Glomerular endothelial cell (primary cell): ENCODE measurements at places on chromosomes 7 and 10.
A peak's percentile ranks its signal among the peaks of the same experiment; 100 is the strongest.

- no peak for DNase-seq
Measured at GRCh38 chr7:109939207-109939606, 1151.7 kb upstream of the LRRN3 start.

- DNase-seq = no peak
Measured at GRCh38 chr10:80170026-80170425, 35.3 kb downstream of the ANXA11 start.

DNA sequence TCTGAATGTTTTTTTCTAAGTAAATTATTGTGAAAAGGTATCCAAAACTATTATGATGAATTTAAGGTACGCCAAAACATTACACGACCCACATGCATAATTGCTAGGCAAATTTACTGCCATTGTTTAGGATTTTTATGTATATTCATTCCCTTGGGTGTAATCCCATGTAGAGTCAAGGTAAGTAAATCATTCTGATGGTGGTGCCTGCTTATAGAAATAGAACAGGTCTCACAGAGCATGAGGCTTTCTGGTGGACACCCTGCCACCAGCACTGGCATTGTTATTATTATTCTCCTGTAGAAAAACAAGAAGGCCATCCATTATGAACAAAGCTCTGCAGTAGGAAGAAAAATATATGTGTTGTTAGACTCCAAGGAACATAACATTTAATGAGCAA lies 111.7 kb upstream of the ZNF804B start:
- DNase-seq = no peak

DNA sequence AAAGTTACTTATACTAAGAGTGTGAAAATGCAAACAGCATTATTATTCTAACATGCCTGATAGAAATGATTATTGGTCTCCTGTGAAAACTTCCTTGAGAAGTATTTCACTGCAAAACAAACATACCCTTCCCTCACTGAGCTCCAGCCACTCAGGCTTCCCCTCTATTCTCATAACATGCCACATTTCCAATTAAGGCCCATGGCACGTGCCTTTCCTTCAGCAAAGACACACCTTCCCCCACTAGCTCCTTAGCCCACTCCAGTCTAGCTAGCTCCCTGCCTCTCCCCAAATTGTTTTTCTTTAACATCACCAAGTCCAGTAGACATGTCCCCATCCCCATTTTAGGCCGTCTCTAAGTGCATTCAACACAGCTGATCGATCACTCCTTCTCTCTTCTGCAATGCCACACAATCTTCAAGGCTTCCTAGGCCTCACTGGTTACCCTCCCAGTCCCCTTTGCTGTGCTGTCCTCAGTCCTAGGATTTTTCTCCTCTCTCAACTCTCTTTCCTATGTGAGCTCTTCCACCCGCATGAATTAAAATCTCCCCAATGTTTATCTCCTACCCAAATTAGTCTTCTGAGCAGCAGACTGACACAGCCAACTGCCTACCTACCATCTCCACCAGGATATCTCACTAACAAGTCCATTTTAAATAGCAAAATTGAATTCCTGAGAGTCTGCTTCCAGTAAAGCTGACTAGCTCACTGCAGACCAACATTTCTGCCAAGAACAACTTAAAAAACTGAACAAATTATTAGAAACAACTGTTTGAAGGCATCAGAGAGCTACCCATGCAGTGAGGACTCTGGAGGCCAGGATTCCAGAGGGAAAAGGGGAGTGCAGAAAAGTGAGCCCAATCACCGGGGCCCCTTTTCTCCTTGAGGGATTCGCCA lies 11.9 kb downstream of the CYTH3 start:
- DNase-seq = no peak

GRCh38 chr10:59037018-59037389 lies 139.4 kb upstream of the PHYHIPL start:
- no peak for DNase-seq

GRCh38 chr10:108375691-108376090 lies 1211.2 kb upstream of the SORCS1 start:
- no peak for DNase-seq

- no peak for DNase-seq
Measured at GRCh38 chr10:80870282-80870681, 332.6 kb downstream of the SH2D4B start.

DNA sequence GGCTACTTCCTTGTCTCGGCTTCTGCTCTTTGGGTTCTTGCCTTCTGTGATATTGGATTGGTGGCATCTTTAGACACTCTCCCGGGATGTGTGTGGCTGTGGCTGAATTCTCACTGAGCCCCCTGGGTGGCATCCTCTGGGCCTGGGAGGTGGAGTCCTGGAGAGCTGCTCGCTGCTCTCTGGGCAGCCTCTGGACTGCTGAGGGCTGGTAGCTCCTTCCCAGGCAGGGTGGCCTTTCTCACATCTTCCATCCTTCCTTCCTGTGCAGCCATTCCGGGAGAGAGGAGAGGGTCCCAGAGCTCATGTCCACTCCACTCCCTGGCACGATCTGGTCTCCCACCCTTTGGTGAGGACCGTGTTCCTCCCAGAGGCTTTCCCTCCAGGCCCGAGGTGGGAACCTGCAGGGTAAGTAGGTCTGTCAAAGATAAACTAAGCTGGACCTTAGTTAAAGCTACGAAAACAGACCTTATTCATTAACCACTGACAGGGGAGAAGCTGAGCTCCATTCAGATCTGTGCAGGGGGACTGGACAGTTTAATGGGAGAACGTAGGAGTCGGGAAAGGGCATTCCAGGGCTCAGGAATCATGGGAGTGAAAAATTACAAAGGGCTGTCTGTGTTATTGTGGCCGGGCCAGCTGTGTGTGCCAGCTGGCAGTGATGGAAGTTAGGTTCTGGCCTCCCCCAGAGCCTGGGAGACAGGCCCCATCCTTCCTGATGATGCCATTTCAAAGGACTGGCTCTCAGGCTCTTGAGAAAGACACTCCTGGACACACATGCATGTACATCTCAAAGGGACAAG lies 8.7 kb downstream of the ATP6V0E2 start:
- no peak for DNase-seq

- DNase-seq = no peak
Measured at GRCh38 chr10:124037784-124038183, 55.6 kb downstream of the CHST15 start.

DNA sequence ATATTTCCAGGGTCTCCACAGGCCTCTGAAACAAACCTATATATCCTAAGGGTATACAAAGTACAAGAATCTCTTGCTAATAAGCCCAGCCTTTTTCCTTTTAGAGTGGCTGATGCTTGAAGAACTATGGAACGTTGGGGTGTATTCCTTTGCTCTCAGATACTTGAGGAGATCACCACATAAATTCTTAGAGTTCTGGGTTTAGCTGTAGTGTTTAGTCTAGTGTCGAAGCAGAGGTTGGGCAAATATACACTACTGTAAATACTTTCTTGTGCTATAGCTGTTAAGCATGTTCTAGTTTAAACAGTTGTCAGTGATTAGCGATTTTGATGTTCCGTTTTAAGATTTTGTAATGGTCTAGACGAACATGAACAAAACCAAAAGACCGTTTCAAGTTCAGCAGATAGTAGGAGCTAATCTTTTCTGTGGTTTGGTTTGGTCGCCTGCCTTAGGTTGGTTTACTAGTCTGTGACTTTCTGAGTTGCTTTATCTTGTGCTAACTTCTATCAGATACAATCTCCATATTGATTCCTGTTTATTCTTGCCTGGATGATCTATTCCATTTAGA lies 229.6 kb downstream of the NSUN6 start:
- DNase-seq = no peak

GRCh38 chr10:91909117-91909677 lies at the start of gene FGFBP3:
FGFBP3 (minus strand) TSS chr10:91909486; CDS start chr10:91908969, 517 bp downstream.
- no peak for DNase-seq

DNA sequence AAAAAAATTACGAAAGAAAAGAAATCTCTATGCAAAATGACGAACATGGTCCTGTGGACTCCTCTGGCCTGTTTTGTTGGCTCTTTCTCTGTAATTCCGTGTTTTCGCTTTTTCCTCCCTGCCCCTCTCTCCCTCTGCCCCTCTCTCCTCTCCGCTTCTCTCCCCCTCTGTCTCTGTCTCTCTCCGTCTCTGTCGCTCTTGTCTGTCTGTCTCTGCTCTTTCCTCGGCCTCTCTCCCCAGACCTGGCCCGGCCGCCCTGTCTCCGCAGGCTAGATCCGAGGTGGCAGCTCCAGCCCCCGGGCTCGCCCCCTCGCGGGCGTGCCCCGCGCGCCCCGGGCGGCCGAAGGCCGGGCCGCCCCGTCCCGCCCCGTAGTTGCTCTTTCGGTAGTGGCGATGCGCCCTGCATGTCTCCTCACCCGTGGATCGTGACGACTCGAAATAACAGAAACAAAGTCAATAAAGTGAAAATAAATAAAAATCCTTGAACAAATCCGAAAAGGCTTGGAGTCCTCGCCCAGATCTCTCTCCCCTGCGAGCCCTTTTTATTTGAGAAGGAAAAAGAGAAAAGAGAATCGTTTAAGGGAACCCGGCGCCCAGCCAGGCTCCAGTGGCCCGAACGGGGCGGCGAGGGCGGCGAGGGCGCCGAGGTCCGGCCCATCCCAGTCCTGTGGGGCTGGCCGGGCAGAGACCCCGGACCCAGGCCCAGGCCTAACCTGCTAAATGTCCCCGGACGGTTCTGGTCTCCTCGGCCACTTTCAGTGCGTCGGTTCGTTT lies 83.5 kb upstream of the SLF2 start:
- no peak for DNase-seq

- peak; percentile 70 for DNase-seq
Measured at GRCh38 chr10:114779803-114780576, 41.6 kb upstream of the FHIP2A start.

DNA sequence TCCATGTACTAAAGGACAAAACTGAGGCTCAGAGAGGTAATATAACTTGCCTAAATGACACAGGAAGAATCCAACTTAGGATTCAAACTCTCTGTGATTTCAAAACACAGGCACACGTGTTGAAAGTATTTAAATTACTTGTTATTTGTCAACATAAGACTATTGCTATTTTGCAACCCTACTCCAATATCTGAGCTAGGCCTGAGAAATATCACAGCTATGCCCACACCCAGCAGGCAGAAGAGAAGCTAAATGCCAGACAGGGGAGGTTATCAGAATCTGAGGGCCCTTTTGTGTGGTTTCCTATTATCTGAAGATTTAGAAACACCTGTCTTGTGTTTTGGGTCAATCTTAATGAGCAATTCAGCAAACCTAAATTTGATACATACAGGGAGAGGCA lies 204.3 kb downstream of the ANK3 start:
- no peak for DNase-seq

GRCh38 chr10:100740476-100741377 lies 4.7 kb upstream of the PAX2 start:
- no peak for DNase-seq

GRCh38 chr10:88500656-88501055 lies 82.5 kb downstream of the RNLS start:
- DNase-seq = no peak

GRCh38 chr7:84207025-84207424 lies 12.4 kb upstream of the SEMA3A start:
- no peak for DNase-seq

DNA sequence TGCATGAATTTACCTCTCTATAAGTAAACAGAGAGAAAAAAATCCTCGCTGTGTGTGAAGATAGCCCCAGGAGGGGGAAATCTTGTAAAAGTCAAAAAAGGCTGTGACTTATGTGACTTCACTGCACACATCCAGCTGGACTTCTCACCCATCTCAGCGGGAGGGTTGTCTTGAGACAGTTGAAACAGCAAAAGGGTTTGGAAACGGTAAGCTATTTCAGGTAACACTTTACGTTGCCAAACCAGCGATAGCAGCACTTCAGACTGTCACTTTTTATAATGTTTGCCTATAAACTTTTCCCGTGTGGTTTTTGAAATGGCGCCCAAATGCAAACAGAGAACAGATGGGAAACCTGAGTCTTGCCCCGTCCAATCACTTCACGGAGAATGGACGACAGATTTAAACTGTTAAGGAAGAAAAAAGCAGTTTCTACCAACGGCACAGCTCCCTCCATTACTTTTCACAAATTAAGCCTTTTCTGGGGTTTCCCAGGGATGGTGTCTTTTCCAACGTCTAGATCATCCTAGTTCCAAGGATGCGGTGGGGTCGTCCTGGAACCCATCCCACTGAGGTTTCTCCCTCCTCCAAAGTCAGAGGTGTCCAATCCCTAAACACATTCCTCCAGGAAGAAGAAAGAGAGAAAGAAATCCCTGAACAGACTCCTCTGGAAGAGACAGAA lies 25.2 kb downstream of the FGFR2 start:
- DNase-seq = no peak

- DNase-seq = no peak
Measured at GRCh38 chr10:90461437-90462155, 396.2 kb downstream of the HTR7 start.

GRCh38 chr7:96819111-96819700 lies 109.6 kb upstream of the SEM1 start:
- no peak for DNase-seq

- DNase-seq = no peak
Measured at GRCh38 chr7:54874804-54875203, 115.8 kb upstream of the SEC61G start.

DNA sequence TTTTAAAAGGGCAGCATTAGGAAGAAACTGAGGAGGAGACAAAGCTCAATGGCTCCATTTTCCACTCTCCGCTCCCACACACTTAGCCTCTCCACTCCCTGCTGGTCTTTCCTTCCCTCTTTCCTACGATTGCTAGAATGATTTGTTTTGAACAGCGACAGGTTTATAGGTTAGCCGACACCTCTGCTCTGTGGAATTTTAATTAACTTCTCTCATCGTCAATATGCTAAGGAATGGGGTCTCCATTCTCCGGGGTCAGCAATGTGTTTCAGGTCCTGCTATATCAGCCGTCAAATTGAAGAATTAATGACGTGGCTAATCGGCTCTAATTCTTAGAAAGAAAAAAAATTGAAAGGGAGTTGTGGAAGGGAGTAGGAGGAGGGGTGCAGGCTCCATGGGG lies 28.9 kb downstream of the FBXW4 start:
- no peak for DNase-seq

DNA sequence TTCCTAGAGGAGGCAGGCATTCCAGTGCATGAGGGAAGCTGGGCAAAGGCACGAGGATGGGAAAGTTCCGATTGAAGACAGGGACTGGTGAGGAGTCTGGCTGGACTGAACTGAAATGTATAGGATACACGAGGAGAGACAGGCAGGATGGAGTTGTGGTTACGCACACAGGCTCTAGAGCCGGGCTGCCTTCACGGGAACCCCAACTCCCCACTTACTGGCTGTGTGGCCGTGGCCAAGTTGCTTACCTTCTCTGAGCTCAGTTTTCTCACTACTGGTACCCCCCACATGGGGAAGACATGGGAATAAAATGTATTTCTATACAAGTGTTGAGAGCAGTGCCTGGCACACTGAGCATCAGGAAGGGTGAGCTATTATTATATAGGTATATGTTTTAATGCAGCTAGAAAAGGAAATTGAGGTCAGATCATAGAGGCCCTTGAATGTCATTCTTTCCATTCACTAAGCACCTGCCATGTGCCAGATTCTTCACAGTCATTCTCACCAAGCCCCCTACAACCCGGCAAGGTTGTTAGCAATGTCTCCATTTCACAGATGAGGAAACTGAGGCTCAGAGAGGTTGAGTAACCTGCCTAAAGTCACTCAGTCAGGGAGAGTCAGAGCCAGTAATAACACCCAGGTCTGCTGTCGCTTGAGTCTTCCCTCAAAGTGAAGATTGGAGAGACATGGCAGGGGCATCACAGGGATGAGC lies 9.7 kb downstream of the CHST3 start:
- no peak for DNase-seq
